ENCODE measurements at places on chromosomes 7 and 10.

GRCh38 chr10:62662486-62662885 is 142.0 kb upstream of the ADO start:
- DNase-seq: no peak

GRCh38 chr7:44750921-44751571 is 2.4 kb downstream of the ZMIZ2 start:
- DNase-seq: peak; percentile 18

- DNase-seq: no peak
Observed at GRCh38 chr10:94092848-94093247, 99.1 kb downstream of the PLCE1 start.

- DNase-seq: no peak
Observed at GRCh38 chr7:55339033-55340000, 25.8 kb upstream of the LANCL2 start.

DNA sequence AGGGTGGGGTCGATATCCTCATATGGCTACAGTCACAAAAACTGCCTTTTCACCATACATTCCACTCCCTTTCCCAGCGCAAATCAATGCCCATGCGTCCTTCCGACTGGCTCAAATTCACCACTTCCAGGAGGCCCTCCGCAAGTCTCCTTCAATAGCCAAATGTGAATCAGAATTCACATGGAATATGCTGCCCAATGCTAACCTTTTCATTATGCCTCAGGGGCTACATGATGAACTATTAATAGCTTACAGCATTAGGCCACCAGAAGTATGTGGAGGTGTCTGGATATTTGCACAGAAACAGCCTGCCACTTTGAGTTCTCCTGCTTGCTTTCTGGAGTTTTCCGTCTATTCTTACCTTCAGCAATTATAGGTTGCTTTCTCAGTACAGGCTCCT is 27.7 kb downstream of the RGS10 start:
- DNase-seq: no peak

DNA sequence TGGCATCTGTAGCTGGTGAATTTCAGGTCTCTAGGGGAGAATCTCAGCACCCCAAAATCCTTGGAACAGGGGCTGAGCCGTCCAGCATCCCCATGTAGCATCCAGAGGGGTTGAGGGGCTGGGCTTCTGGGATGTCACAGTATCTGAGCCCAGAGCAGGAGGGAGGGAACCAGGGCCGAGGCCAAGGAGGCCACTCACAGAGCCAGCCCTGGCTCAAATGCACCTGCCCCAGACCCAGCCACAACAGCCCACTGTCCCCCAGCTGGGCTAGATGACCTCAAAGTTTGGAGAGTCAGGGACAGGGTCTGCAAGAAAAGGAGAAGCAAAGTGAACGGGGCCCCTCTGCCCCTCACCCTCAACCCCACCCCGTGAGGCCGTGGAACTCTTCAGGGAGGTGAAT is 22.3 kb downstream of the VSIR start:
- no peak for DNase-seq

- no peak for DNase-seq
Observed at GRCh38 chr7:127885222-127885772, 145.9 kb downstream of the LRRC4 start.

GRCh38 chr10:23417254-23417653 is 21.6 kb upstream of the OTUD1 start:
- no peak for DNase-seq

DNA sequence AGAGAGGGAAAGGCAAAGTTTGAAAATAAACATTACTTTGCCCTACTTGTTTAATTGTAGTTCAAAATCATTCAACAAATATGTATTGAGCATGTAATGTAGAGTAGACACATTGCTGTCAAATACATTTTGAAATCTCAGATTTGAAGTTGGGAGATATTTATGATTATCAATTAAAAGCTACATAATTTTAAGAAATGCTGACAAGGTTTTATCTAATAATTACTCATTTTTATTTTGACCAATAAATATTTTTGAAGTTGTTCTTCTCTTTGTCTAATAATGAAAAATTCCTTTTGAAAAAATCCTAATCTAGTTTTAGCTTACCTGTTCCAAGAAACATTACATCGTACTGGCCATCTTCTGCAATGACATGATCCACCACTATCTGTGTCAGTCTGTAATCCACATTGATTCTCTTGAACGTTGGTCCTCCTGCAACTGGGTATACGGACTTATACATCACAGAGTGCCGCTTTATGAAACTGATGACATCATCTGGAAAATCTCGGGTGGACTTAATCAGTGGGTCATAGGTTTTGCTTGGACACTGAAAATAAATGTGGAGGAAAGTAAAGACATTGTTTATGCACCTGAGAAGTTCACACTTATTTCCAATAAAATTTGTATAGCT is 164.7 kb downstream of the SEMA3D start:
- DNase-seq: no peak

DNA sequence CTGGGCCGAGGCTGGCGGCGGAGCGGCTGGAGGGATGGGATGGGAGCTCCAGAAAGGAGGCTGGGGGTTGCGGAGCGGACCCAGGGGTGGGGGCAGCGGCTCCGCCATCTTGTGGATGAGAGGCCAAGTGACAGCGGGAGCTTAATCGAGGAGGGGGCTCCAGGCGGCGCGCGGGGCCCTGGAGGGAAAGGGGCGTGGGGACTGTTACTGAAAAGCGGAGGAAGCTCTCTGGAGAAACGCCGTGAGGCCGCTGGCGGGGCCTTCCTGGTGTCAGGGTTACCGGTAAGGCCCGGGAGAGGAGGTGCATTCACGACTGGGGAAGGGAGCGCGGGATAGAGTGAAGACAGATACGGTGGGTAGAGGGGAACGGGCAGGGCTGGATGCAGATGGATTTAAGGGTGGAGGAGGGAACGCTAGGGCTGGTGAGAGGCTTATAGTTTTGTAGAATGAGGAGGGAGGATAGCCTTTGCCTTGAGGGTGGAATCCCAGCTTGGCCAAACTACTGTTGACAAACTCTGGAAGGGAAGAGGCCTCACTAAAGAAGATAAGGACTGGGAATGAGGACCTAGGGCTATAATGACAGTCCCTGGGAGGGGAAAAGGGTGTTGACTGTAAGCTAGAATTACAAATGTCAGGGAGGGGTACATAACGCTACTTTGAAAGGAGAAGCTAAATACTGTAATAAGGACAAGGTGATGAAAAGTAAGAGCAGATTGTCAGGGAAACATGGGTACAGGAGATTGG is 535 bp downstream of the BTRC start:
- DNase-seq: peak; percentile 18

GRCh38 chr10:108064746-108065260 is 900.3 kb upstream of the SORCS1 start:
- DNase-seq: no peak

- no peak for DNase-seq
Observed at GRCh38 chr7:91235211-91235832, 28.9 kb upstream of the FZD1 start.

DNA sequence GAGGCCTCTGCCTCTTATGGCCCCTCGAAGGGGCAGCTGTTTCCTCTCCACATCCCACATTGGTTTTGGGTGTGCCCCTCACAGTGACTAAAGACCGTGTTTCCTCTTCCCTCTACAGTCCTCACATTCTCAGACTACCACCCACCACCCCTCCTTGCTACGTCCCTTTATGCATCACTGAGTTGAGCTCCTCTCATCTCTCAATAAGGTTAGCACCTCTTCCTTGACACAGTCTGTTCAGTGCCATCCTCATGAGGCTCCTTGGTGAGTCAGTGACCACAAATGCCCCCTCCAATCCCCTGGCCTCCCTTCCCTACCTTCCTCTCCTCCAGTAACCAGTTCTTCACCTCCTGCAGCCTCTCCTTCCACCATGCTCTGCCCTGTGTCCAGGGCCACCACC is 239.1 kb upstream of the MYO3A start:
- DNase-seq: no peak

GRCh38 chr7:106704000-106704840 is 43.3 kb upstream of the CCDC71L start:
- DNase-seq: no peak

GRCh38 chr10:92508866-92509265 is 65.0 kb downstream of the IDE start:
- no peak for DNase-seq

GRCh38 chr7:95950698-95951097 is 178.3 kb downstream of the DYNC1I1 start:
- no peak for DNase-seq

- DNase-seq: no peak
Observed at GRCh38 chr10:113283189-113283588, 269.7 kb upstream of the HABP2 start.

- no peak for DNase-seq
Observed at GRCh38 chr7:40907286-40907685, 772.5 kb downstream of the SUGCT start.

DNA sequence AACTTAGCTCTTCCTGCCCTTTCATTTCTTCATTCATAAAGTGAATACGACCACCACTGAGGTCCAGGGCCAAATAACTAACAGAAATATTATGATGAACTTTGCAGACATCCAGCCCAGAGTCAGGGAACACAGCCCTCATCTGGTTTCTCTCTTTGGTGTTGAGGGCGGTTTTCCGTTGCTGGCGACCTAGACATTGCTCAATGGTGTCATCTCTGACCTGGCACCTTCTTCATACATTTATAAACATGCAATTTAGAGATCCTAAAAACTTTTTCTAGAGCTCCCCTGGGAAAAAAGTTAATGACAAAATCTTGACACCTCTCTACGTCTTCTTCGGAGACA is 324 bp upstream of the TET1 start:
- DNase-seq: no peak

GRCh38 chr7:105268511-105269392 is 120.0 kb downstream of the SRPK2 start:
- no peak for DNase-seq

- DNase-seq: no peak
Observed at GRCh38 chr7:101342892-101343291, 19.8 kb upstream of the COL26A1 start.

- no peak for DNase-seq
Observed at GRCh38 chr7:71868797-71869196, 543.3 kb downstream of the CALN1 start.

DNA sequence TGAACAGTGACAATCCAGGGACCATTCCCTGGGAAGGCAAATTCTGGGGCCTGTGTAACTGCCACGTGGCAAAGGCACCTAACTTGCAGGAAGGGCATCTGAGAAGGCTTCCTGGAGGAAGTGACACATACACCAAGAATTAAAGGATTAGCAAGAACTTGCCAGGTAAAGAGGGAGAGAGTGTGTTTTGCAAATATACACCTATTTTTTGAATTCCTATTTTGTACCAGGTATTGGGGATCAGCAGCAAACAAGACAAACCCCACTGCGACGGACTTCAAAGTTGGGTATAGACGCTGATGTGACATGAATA is 206.5 kb upstream of the ZMIZ1 start:
- no peak for DNase-seq
